ENCODE measurements at places on chromosomes 7 and 10.

DNA sequence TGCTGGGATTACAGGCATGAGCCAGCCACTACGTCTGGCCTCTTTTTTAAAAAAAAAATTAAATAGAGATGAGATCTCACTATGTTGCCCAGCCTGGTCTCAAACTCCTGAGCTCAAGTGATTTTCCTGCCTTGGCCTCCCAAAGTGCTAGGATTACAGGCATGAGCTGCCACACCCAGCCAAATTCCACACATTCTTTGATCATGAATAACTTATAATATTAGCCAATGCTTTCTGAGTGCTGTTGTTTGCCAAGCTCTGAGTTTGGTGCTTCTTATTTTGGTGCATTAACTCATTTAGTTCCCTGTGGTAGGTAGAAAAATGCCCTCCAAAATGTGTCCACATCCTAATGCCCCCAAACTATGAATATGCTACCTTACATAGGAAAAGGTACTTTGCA lies 47.2 kb upstream of the MKI67 start:
- DNase-seq, result no peak

DNA sequence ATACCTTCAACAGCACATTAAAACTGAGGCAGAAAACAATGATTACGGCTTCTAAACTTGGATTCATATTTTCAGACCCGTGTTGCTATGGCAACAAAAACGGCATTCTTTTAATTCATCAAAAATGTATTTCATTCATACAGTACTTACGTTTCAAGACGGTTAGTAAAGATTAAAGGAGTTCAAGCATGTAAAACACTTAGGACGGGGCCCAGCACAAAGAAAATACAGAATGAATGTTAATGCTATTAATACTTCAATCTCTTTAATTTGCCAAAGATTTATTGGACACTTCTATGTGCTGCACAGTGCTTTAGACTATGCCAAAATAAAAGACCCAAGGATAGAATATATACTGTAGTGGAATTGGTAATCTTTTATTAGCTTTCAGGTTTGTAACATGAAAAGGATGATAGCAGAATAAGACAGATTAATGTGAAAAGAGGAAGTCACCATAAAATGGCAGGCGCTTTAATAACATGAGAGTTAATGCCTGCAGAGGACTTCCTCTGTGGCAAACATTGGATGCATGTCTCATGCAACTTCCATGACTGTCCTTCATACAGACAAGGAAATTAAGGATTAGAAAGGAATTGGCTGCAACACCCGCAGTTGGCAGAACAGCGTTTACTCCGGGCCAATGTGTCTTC lies 201.6 kb upstream of the KLF6 start:
- DNase-seq, result no peak

DNA sequence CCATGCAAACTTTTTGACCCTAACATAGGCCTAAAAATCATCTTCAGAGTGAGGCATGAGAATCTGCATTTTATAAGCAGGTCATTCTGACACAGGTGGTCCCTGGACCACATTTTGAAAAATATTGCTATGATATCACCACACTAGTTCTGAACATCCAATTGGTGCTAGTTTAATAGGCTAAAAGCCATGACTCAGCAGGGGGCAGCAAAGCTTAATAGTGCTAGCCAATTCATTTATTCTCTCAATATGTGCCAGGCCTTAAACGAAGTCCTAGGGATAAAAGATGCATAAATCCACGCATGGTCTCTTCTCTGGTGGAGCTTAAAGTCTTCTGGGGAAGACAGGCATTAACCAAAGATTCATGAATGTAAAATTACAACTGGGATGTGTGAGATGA lies 10.2 kb upstream of the SLC25A28 start:
- peak; percentile 17 for DNase-seq

DNA sequence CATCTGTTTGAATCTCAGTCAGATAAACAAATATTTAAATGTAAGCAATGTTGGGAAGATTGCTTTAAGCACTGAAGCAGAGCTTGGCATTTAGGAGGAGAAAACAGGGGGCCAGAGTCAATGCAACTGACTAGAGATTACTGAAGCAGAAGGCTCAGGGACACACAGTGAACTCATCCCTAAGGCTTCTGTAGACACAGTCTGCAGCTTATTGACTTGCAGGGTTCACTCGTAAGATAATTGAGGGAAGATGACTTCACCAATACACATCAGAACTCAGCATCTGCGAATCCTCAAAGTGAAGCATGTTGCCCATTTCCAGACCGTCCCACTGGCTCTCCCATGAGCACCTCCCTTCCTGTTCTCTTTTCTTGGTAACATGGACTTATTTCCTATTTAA lies 363.4 kb upstream of the PFKP start:
- DNase-seq, result no peak

DNA sequence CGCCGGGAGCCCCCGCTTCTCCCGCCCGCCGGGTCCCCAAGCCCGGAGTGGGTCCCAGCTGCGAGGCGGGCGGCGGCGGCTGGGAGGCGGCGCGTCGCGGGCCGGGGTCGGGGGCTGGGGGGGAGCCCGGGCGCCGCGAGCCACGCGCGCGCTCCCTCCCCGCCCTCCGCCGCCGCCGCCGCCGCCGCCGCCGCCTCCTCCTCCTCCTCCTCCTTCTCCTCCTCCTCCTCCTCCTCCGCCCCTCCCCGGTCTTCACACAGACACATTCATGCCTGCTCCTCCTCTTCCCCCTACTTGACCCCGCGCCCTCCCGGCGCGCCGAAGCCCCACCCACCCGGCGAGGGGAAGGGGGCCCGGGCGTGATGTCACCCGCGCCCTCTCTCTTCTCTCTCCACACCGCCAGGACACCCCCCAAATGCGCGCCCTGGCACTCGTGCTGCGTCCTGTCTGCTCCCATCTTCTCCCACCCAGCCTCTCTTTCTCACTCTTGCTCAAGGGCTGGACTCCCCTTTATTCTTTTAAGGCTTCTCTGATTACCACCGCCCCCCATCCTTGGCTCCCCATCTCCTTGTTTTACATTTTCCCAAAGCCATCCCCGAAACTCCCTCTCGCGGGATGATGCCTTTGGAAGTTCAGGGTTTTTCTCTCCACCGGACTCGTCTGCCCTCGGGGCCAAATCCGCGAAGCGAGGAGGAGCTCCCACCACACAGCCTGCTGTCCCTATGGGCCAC lies 967 bp upstream of the GLI3 start:
- DNase-seq, result peak; percentile 11

- DNase-seq, result no peak
These were observed 63.0 kb downstream of the MINDY3 start for GRCh38 chr10:15797346-15797745.

DNA sequence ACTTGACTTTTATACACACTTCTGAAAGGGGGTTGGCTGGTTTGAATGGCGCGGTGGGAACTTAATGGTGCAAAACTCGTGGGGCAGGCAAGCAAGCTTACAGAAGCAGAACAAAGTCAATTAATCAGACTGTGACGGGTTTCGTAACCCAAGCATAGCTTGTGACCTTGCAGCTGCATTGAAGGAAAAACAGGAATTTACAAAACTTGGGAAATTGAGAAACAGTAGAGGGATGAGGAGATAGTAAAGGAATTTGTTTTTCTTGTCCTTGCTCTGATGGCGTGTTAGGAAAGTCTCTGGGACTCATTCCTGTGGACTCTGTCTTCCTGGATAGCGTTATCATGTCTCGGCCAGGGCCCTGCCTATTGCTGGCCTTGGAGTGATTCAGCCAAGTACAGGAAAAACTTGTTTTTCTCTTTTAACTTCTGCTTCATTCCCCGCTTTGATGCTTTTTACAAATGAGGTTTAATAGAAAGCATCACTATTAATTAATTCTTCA lies 220.0 kb upstream of the KCND2 start:
- no peak for DNase-seq

DNA sequence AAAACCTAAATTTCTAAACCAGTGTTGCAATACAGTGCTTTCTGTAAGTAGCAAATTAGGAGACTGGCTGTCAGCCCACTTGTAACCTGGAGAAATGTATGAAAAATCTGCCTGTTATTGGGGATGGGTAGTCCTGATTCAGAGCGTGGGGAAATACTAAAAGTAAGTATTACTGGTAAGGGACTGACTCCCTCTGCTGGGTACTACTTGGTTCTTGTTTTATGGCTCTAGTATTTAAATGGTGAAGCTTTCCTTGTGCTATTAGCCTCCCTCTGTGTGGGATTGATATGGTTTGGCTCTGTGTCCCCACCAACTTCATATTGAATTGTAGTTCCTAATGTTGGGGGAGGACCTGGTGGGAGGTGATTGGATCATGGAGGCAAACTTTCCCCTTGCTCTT lies 886.1 kb downstream of the SORCS1 start:
- DNase-seq, result no peak

DNA sequence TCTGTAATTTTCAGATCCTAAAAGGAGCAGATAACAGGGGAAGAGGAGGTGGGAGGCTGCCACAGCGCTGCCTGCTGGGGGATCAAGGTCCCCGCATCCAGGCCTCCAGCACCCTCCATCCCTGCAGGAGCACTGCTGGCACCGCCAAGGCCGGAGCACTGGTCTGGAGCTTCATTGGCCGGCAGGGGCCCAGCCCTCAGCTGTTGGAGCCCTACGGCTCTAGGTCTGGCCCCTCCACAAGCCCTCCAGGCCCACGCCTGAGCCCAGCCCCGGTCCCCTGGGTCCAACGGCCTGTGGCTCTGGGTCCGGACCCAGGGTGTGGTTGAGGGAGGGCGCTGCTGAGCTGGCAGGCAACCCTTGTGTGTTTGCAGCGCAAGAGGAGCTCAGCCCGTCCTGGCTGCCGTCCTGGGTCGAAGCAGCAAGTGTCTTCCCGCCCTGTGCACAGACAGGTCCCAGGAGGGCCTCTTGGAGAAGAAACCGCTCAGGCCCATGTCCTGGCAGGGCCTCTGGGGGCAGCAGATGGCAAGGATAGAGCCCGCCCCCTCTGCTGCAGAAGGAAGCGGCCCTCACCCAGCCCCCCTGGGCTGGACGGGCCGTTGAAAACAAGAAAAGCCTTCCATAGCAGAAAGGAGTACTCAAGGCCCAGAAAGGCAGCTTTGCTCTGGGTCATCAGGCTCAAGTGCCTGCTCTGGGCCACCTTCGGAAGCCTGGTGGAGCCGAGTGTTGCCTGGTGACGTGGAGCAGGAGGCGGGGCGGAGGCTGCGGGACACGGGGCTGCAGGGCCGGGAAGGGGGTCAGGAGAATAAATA lies 54.3 kb upstream of the TNRC18 start:
- peak; percentile 33 for DNase-seq

GRCh38 chr10:74121368-74121767 lies 29.3 kb downstream of the AP3M1 start:
- no peak for DNase-seq

- peak; percentile 63 for DNase-seq
These were observed 588 bp upstream of the PAOX start for GRCh38 chr10:133378251-133379096.

GRCh38 chr7:49093218-49093617 lies 168.9 kb downstream of the CDC14C start:
- no peak for DNase-seq

- no peak for DNase-seq
These were observed 1.7 kb downstream of the AKR1B1 start for GRCh38 chr7:134457210-134457609.

GRCh38 chr10:15864419-15864818 lies 4.1 kb upstream of the MINDY3 start:
- no peak for DNase-seq

DNA sequence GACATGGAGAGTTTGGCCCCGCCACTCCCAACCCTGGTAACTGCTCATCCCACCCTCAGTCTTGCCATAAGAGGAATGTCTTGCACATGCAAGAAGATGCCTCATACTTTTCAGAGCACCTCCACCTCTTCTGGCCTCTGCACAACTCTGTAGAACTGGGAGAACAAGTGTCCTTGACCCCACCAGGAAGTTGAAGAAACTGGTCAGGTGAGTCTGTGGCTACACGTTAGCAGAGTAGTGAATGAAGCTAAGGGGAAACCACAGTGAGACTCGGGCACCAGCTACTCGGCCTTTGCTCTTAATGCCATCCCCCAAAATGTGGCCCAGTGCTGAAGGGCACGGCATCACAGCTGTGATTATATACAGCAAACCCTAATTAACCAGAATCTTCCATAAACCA lies 110.1 kb downstream of the ARID5B start:
- DNase-seq, result no peak

DNA sequence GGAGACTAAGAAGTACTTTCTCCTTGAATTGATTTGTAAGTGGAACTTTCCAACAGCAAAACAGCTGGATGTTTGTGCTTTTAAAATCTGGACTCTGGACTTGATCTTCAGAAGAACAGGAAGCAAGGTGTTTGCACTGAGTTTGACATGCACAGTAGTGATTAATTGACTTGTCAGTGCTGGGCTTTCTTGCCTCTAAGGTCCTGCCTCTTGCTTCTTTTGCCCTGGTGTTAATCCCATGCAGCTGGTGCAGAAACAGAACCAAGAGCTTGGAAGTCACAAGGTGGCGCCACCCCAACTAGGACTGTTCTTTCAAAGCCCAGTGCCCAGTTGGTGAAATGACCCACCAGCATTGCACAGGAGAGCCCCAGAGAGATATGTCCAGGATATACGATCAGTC lies 66.8 kb upstream of the SEPHS1 start:
- no peak for DNase-seq

DNA sequence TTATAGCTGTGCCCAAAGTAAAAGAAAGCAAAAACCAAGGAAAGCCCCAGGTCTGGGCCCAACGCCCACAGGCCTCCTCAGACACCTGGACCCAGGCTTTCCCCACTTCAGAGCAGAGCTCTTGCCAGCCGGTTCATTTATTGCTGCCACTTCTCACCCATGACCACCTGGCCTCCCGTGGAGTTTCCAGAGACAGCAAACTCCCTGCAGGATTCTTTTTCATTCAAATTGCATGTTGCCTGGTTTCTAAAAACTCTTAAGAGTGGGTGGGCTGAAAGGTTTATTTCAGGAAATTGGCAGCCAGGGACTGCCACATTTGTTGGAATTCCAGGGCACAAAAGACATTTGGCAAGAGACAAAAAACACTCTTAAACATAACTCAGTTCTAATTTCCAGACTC lies 4.7 kb downstream of the VOPP1 start:
- DNase-seq, result no peak

DNA sequence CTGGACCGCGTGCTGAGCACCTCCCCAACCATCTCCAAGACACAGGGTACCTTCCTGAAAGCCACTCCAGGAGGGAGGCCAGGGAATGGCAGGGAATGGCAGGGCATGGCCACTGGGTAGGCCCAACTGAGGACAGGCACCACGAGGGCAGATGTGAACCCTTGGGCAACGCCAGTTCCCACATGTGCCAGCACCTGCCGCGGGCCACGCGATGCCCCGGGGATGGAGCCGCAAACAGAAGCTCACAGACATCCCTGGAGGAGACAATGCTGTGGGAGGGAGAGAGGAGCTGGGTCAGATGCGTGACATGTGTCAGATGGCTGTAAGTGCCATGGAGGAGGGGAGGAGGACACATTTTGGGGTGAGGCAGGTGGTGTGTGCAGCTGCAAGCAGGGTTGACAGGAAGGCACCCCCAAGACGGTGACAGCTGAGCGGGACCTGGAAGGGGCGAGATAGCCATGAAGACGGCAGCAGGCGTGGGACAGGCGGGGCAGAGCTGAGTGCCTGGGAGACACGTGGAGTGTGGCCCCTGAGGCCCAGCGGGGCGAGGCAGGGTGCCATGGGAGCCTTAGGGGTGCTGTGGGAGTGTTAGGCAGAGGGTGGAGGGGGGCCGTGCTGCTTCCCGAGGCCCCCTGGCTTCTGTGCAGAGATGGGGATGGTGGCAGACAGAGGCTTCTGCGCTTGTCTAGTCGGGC lies 27.7 kb downstream of the IQCE start:
- no peak for DNase-seq

GRCh38 chr10:92751827-92752226 lies 62.1 kb downstream of the HHEX start:
- DNase-seq, result no peak
